ENCODE measurements at places on chromosomes 5 and 9.

DNA sequence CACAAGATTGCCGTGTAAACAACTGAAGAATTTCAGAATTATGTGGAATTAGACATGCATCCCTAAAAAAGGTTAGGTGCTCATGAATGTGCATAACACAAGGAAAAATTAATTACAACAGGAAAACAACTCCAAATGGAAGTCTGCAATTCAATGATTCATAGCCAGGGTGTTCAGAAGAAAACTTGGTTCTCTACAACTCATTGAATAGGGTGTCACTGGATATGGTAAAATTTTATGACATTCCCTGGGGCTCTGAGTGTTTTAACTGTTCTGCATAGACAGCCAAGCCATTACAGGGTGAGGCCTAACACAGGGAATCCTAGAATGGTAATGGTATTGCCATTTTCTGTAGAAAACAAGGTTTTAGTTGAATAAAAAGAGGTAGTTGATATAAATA is 24.4 kb upstream of the ZSWIM6 start:
- DNase-seq = no peak

- peak; percentile 46 for DNase-seq
Observed at GRCh38 chr5:143002459-143003327, 232.5 kb downstream of the ARHGAP26 start.

DNA sequence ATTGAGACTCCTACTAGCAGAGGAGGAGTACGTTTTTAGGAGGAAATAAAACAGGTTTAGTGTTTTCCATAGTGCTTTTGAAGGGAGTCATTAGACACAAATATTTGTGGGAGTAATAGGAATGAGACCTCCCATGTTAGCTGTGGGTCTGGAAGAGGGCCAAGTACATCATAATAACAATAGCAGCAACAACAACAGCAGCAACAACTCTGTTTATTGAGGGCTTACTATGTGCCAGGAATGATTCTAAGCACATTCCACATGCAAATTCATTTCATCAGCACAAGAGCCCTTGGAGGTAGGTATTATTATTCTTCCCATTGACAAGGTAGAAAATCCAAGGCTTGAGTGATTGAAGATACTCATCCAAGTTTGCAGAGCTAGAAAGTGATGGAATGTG is 384.2 kb upstream of the RPS23 start:
- DNase-seq = no peak

GRCh38 chr5:114101153-114101552 is 260.7 kb upstream of the KCNN2 start:
- no peak for DNase-seq

GRCh38 chr9:99905833-99906402 is 536 bp upstream of the STX17 start:
- no peak for DNase-seq

DNA sequence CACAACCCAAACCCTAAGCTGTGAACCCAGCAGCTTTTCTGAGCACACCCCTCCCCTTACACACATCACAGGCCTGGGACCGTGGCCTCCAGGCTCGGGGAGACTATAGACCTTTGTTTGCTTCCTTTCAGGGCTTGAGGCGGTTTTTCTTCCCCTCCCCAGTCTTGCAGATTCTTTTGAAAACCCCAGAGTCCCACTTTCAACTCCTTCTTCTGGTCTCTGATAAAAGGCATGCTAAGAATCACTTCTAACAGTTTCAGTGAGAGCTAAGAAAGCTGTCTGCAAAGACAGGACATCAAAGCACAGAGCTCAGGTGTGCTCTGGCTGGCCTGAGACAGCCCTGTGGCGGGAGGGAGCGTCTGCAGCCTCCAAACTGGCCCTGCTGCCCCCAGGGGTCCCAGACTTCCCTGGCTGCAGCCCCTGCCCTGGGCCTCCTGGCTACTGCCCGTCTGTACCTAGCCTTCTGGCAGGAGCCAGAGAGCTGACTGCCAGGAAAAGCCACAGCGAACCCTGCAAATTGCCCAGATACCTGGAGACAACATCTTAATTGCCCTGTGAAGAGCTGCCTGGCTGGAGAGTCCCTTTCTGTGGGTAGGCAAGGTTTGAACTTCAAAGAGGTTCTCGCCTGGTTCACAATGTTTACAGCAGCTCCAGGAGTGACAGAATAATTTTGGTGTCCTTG is 138.9 kb downstream of the GADD45G start:
- no peak for DNase-seq

DNA sequence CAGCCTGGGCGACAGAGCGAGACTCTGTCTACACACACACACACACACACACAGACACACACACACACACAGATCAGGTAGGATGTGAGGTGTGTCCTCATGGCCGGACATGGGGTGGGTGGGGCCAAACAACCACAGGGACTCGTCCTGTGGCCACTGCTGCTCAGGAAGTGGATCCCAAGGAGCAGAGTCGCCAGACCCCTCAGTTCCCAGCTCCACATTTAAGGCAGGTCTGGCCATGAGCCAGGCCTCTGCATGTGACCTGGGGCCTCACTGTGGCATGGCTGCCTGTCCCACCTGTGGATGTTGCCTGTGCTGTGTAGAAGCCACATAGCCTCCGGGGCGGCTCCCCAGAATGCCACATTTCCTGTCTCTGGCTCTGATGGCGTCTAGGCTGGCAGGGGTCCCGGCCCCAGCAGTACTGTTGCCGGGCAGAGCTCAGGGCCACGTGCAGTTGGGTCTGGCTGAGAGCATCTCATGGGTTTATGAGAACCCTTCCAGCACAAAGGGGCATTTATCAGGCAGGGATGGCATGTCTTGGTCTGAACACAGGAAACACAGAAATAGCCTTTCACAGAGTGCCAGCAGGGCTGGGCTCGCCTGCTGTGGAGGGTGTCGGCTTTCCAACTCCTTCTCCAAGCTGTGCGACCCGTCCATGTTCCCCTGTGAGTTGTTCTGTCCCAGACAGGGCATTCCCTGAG is 9.9 kb upstream of the NINJ1 start:
- no peak for DNase-seq

DNA sequence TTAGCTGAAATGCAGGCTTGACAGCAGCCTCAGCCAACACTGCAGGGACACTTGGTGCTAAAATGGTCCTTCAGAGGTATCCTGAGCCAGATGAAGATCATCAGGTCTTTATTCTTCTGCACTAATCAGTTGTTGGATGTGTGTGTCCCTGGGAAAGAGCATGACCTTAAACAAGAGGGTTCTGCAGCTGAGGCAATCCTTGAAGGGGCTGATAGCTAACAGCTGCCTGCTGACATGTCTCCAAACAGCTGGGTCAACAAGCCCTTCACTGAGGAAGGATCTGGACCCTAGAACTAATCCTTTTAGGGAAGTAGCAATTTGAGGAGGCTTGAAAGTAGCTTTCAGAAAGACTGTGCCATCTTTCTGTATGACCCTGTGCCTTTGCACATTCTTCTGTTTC is 376.3 kb upstream of the ACTBL2 start:
- no peak for DNase-seq

DNA sequence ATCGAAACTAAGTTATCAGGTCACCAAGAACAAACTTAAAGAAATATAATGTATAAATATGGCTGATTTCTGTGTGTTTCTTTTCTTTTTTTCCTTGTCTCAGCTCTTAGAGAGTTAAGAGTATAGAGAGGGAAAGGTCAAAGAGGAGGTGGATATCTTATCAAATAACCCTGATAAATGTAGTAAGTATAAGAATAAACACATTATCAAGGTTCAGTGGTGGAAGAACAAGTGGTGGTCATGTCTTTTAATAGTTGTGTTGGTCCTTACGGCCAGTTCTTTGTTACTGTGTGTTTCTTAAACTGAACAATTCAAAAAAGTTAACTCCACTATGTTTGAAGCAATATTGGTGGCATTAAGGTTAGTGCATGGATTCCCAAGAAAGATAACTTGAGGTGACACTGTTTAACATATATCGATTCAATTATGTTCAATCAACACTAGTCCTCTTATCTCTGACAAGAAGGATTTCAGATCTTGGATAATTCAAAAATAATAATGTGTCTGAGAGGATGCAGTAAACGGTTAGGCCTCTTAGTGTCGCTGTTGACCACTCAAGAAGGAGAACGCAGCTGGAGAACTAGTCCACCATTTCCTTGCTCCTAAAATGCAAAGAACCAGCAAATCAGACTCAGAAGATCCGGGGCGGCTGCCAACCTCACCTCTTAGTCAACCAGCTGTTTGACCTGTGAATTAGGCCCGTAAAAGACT is at the start of gene PCDHGA3:
Gene PCDHGA3, plus strand, starts transcription at position 588 of the 711 bp plus-strand sequence. CDS start 205 bp downstream, outside the sequence.
- no peak for DNase-seq

DNA sequence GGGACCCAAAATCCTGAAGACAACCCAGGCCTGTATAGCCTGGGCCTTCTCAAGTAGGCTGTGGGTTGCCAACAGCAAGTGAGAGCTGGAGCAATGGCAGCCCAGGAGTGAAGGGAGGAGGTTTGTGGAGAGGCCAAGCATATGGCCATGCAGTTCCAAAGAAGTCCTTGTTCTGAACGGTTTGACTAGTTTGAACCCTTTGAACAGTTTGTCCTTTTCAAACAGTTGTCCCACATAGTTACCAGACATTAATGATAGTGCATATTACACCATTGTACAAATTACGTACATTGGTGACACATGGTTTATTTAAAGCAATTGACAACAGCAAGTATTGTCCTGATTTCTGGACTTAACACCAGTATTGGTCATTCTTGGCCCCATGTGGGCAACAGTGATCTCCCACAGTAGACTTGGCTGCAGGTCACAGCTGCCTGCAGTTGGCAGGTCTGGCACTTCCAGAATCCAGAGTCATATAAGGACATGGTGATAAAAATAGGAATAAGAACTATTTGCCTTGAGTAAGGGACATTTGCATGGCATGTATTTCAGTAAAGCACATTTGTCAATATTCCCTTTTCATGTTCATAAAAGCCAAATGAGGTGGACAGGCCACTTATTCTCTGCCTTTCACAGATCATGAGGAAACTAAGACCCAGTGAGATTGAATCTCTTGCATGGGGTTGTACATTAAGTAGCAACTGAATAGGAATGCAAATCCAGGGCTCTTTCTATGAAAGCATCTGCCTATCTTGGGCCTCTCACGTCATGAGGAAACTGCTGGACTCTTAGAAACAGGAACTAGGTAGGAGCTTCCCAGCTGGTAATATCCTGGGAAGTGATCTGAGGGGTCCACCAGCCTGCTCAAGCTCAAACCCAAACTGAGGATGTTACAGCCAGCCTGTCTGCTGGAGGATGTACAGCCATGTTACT is 30.3 kb downstream of the SLC25A48 start:
- no peak for DNase-seq

DNA sequence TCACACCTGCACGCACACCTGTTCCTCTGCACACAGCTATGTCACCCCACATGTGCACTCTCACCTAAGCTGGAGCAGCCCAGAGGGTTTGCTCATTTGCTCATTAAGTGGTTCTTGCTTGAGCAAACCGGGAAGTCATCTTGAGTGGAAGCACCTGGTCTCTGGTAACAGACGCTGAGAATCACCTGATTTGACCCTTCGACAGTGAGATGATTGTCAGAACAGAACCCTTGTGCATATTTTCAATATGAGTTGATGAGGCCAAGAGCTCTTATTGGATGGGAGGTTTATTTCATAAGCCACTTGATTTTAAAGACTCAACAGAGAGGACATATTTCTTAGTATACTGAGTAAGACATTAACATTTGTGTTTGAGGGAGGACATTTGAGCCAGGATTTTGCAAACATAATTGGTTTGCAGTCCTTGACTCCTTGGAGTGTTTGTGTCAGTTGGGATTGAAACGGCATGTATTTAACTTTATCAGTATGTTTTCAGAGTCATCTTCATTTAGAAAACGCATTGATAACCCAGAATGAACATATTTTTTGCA is 22.1 kb upstream of the LPCAT1 start:
- no peak for DNase-seq

GRCh38 chr9:123007269-123007668 is 26.2 kb upstream of the GPR21 start:
- DNase-seq = no peak

DNA sequence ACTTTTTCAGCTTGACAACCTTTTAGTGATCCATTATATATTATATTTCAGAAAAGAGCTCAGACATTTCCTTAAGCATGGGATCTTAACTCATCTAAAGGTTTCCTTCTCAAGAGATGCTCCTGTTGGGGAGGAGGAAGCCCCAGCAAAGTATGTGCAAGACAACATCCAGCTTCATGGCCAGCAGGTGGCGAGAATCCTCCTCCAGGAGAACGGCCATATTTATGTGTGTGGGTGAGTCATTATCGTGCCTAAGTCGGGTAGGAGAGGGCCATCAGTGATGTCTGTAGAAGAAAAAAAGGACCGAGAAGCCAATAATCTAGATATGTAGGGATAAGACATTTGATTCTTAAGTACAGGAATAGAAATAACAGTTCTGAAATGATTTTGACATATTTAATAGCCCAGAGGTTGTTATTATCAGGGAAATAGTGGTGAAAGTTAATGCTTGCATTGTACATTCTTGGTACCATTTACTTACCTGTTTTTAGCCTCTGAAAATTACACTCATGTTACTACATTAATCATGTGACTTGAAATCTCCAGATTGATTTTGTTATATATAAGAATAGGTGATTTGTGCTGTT is 28.2 kb downstream of the MTRR start:
- peak; percentile 17 for DNase-seq

- no peak for DNase-seq
Observed at GRCh38 chr5:62662521-62662920, 83.9 kb downstream of the LRRC70 start.

DNA sequence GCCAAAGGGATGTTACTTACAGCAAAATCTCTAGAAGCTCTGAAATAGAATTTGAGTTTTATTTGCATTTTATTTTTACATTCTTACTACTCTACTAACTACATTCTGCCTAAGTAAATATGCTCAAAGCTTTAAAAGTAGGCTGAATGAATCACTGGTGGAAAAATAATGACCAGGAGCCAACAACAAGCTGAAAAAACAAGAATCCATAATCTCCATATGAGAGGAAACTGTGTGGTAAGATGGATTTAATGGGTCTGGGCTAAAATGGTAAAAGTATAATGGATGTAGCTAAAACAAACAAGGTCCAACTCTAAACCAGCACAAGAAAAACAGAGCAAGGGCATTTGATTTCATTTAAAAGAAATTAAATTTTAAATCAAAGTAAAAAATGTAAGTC is 525.8 kb upstream of the FTMT start:
- no peak for DNase-seq

DNA sequence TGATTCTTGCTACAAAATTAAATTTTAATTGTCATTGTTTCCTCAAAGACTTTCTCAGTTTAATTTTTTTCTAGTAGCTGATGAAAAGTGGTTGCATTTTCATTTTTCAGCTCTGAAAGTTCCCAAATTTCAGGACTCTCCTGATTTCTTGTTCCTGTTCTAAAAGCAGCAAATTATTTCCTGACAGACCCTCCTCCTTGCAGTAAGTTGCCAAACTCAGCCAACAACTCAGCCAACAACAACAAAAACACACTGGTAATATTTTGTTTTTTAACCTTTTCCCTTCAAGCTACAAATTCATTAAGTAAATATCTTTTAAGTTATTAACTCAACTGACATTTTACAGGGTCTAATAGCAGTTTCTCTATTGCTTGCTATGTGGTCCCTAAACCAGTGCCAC is 487.8 kb upstream of the NUDT12 start:
- no peak for DNase-seq

- no peak for DNase-seq
Observed at GRCh38 chr5:124060011-124060410, 548.0 kb downstream of the CSNK1G3 start.

DNA sequence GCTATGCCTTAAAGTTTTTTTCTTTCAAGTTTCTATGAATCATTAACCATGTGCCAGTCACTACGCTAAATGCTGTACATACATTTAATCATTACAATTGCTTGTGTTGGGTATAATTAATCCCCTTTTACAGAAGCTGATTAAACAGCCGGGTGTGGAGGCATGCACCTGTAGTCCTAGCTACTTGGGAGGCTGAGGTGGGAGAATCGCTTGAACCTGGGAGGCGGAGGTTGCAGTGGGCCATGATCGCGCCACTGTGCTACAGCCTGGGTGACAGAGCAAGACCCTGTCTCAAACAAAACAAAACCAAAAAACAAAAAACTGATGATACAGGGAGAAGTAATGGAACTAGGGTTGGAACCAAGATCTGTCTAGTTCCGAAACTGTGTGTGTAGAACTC is 1.2 kb upstream of the UBE2R2 start:
- no peak for DNase-seq
